ENCODE measurements at places on chromosomes 6 and 20. TPM values are rescaled to one million over a fixed set of nuclear protein-coding genes. Genes with fewer than 3 reads are reported as not detected.

The RAB44 gene
- total RNA-seq: 0.16 TPM

DNA sequence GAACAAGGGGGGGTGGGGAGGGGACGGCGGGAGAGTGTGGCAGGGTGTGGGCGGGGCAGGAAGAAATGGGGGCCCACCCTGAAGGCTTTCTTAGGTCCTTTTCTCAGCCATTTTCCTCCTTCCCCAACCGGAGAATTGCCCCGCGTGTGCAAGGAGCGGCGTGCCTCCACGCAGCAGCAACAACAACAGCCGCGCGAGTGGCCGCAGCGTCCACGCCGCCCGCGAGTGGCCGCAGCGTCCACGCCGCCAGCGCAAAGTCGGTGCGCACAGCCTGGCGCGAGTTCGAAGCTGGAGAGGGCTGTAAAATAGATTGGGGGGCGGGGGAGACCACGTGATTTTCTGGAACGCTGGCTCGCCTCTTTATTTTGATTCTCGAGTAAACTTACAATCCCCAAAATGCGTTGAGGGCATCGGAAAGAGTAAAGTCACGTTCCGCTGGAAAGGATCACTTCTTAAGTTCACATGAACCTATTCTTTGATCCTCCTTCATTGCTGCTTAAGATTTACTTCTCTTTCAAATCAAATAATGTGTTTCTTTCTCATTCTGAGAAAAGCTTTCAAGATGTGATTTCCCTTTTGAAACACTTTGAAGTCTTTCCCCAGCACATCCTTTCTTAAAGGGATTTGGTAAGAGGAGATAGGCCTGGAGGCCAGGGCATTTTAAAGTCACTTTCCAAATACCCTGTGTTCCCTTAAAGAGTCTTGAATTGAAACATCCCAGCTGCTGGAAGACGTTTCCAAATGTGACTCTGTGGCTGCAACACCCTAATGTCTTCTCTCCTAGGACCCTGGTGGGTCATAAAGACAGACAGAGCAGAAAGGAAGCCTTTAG, 66.7 kb upstream of the ZNF217 start:
- no peak for DNase-seq

DNA sequence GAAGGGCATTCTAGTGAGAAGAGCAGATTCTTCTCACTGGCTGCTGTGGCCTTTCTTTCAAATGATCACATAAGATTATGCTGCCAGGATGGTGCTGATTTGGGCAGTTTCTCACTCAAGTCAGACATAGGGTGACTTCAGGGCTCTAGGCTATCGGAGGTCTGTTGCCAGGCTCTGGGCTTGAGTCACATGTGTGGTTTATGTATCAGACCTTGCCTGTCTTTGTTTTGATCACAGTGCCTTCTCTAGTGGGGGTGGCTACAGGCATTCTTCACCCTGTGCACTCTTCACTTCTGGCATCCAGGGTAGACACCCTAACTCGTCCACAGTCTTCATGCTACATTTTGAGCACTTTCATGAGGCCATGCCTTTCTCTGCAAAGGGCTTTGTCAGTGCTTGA, 823.7 kb upstream of the MAN1A1 start:
- DNase-seq: no peak

DNA sequence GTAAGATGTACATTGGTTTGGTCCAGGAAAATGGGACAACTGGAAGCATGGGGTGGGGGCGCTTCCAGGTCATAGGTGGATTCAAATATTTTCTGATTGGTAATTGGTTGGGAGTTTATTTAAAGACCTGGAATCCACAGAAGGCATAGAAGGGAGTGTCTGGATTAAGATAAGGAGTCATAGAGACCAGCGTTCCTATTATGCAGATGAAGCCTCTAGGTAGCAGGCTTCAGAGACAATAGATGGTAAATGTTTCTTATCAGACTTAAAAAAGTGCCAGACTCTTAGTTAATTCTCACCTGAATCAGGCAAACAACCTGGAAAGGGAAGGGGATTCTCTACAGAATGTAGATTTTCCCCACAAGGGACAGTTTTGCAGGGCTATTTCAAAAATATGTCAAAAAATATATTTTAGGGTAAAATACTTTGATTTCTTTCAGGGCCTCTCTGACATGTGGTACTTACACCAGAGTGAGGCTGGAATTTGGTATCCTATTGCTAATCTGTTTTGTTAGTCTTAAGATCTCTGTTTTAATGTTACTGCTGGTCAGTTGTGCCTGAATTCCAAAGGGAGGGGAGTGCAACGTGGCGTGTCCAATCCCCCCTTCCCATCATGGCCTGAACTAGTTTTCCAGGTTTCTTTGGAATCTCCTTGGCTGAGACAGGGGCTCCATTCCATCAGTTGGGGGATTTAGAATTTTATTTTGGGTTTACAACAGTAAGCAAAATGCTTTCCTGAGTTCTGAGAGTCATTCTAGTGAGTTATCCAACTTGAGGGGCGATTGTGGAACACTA, 25.1 kb downstream of the PIGT start:
- no peak for DNase-seq

The CTAGE9 gene
- not detected for total RNA-seq

GRCh38 chr6:35008858-35009257, 119.8 kb downstream of the ANKS1A start:
- no peak for DNase-seq

- DNase-seq: no peak
Measured at GRCh38 chr6:109373331-109373730, 8.9 kb downstream of the CD164 start.

DNA sequence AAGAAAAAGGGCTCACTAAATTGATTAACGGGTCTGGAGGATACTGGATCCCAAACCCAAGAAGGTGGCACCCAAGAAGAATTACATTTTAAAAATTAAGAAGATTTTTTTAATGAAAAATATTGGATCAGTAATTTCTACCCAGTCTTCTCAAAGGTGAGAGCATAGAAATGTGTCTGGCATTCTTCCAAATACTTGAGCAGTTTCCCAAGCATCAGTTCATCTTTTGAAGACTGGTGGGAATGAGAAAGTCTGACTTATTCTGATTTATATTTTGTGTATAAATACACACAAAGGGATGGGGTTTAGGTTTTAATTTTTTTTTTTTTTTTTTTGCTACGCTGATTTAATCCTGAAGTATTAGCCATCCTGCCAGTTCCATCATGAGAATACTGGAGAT, 3.3 kb downstream of the MGME1 start:
- DNase-seq: no peak

DNA sequence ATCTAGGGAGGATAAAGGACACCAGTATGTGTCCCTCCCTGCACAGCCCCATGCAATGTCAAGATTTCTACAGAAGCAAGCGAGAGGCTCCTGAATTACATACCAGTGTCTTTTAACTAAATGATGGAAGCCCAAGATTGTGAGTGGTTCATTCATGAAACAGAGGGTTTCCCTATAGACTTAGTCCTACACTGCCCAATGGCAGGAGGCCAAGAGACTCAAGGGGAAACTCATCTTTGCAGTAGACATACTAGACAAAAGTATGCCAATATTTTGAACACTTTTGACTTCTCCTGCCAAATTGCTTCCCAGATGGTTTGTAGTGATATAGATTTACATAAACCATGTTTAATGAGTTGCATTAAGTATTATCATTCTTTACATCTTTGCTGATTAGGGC, 557.2 kb upstream of the JAG1 start:
- DNase-seq: no peak

Data from suprapubic skin (tissue), 4 donors.